A172 (cell line): ENCODE measurements at places on chromosomes 11 and 22. TPM values are rescaled to one million over a fixed set of nuclear protein-coding genes. Genes with fewer than 3 reads are reported as not detected.

- no peak for DNase-seq
Measured at GRCh38 chr11:65777241-65777640, 3.5 kb downstream of the AP5B1 start.

DNA sequence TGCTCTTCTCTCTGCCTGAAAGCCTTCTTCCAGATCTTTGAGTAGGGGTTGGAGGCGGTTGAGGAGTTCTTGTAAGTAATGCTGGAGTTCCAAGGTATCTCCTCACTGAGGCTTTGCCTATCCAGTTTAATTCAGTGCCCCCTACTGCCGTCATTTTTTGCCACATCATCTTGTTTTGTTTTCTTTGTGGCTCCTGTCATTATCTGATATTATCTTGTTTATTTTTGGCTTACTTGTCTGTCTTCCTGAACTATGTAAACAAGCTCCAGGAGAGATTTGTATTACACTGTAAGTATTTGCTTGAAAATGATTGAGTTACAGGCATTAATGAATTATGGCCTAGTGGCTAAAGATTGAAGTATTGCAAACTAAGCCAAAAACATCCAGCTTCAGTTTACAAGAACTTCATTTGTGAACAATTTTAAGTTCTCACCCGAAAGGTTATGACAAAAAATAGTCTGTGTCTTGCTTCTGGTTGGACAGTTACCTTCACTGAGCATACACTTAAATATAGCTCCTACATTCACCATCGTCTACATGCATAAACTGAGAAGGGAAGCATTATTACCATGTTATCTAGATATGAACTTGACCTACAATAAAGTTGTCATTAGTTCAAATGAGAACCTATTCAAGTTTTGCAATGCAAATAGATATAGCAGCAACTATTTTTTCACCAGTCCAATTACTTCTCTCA is 154.8 kb downstream of the ARHGAP42 start:
- no peak for DNase-seq

- no peak for DNase-seq
Measured at GRCh38 chr11:123452794-123453193, 22.7 kb downstream of the GRAMD1B start.

Gene TRIM48
- total RNA-seq: not detected in 2 replicates

DNA sequence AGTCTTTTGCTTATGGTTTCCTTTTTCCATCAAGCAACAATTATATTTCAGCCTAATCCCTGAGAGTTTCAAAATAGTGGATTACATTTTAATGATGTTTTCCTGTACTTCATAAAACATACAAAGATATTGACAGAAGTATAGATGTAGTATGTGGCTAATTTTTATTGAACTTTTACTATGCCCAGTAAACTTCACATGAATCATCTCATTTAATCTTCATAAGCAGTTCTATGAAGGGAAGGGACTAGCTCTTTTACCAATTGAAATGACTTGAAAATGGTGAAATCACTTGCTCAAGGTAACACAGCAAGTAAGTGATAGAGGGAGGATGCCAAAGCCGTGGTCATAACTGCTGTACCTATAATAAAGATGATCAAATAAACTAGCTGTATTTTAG is 27.5 kb downstream of the RTN3 start:
- no peak for DNase-seq

DNA sequence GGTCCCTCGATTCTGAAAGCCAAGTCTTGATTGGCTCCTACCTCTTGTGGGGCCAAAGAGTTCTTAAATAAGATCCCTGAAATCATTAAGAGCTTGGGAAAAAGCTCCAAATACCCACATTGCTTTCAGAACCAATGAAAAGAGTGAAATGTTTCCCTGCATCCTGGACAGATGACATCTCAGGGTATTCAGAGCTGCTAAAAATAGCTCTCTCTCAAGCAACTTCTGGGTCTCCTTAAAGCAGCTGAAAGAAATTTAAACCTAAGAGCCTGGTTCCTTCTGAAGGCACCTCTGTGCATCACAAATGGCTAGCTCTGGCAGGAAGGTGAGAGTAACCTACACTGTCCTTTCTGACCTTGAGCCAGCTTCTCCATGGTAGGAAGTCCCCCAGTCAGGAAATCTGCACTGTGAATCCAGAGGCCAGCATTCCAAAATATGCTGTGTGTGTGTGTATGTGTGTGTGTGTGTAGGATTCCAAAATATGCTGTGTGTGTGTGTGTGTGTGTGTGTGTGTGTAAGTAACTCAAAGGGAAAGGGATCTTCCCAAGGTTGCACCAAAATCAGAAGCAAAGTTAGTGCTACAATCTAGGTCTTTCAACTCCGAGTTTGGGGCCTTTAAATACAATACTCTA is 50.1 kb downstream of the RELT start:
- no peak for DNase-seq

DNA sequence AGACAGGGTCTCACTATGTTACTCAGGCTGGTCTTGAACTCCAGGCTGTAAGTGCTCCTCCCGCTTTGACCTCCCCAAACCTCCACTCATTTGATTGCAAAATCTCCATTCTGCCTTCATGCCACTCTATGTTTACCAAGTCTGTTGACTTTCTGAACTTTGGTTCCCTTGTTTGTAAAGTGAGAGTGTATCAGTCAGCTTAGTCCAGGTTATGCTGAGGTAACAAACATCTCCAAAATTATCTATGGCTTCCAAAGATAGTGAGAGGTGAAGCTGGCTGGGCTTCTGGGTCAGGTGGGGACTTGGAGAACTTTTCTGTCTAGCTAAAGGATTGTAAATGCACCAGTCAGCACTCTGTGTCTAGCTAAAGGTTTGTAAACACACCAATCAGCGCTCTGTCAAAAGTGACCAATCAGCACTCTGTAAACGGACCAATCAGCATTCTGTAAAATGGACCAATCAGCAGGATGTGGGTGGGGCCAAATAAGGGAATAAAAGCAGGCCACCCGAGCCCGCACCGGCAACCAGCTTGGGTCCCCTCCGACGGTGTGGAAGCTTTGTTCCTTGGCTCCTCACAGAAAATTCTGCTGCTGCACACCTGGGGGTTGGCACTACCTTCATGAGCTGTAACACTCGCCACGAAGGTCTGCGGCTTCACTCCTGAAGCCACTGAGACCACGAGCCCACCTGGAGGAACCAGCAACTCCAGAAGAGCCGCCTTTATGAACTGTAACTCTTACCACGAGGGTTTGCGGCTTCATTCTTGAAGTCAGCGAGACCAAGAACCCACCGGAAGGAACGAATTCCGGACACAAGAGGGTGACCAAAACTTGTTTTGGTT is 109.3 kb downstream of the MIAT start:
- DNase-seq: no peak

GRCh38 chr11:33525789-33526188 is 174.8 kb downstream of the C11orf91 start:
- no peak for DNase-seq

DNA sequence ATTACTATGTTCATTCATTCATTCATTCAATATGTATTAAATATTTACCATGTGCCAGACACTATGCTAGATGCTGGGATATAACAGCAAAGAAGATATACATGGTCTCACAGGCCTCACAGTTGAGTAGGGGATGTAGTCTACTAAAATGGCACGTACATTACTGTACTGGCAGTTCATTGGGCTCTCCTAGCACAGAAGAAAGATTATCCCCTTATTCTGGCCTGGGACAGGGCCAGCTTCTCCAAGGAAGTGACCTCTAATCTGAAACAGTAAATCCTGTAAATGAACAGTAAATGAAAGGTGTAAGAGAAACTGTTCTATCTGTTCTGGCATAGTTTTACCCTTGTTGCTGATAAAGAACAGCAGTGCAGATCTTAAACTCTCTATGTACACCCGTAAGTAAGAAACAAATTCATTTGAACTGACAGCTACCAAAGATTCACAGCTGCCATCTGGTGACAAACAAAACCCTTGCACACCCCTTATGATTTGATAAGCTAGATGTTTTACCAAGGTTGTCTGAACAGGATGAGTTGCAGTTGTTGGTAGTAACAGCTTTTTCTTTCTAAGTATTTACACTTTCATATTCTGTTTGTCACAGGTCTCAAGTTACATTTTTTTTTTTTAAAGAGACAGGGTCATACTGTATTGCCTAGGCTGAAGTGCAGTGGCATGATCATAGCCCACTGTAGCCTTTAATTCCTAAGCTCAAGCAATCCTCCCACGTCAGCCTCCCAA is 263.1 kb downstream of the TMEM135 start:
- DNase-seq: peak; percentile 0

Gene ZC3H12C
- total RNA-seq: 3.7 and 5.2 TPM in 2 replicates
